ENCODE measurements at places on chromosomes 13 and 19.

GRCh38 chr13:108769213-108770070, 140.0 kb downstream of the MYO16 start:
- DNase-seq: no peak

GRCh38 chr13:113566227-113566561, 18.4 kb upstream of the TFDP1 start:
- DNase-seq: no peak

- peak; percentile 88 for DNase-seq
Measured at GRCh38 chr19:13917888-13918406, 11.9 kb downstream of the CC2D1A start.

- no peak for DNase-seq
Measured at GRCh38 chr19:3457528-3458228, 22.6 kb downstream of the SMIM24 start.

GRCh38 chr13:101211261-101211660, 205.0 kb downstream of the NALCN start:
- no peak for DNase-seq

DNA sequence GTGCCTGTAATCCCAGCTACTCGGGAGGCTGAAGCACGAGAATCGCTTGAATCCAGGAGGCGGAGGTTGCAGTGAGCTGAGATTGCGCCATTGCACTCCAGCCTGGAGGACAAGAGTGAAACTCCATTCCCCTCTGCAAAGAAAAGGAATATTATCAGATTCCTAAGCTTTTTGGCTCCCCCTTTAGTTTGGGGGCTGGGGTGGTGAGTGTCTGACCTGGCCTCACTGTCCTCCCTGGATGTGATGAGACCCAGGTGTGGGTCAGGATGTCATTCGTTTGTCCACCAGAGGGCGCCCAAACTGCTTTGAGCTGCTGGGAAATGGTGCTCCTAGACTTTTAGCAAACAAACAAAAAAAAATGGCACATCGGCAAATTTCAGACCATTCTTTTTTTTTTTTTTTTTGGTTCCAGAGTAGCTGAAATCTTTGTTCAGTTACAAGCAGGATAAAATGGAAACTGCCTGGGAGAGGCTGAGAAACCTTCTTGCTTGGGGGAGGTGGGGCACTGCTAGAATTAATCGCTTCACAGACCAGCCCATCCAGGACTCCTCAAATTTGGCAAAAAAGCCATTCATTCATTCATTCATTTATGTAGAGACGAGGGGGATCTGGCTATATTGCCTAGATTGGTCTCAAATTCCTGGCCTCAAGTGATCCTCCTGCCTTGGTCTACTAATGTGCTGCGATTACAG, 29.4 kb downstream of the SPC24 start:
- DNase-seq: peak; percentile 73

DNA sequence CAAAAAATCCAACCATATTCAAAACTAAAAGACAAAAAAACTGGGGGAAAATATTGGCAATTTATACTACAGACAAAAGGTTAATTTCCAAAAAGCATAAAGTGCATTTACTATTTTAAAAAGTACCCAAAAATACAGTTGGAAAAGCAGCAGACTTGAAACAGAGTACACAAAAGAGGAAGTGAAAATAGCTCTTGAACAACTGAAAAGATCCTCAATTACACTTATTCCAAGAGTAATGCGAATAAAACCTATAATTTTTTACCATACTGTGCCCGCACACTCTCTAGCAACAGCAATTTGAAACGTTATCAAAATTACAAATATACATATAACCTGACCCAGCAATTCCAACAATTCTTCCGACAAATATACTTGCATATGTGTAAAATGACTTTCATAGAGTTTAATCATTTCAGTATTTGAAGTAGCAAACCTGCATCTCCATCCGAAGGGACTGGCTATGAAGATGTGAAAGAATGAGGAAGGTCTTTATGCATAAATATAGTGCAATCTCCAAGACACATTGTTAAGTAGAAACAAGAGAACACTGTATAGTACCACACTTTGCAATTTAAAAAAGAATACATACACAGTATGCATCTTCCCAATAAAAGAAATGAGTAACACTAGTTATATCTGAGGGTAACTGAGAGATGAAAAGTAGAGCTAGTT, 25.4 kb downstream of the ALG5 start:
- DNase-seq: no peak

- DNase-seq: no peak
Measured at GRCh38 chr13:44306371-44307192, 67.0 kb upstream of the SERP2 start.

DNA sequence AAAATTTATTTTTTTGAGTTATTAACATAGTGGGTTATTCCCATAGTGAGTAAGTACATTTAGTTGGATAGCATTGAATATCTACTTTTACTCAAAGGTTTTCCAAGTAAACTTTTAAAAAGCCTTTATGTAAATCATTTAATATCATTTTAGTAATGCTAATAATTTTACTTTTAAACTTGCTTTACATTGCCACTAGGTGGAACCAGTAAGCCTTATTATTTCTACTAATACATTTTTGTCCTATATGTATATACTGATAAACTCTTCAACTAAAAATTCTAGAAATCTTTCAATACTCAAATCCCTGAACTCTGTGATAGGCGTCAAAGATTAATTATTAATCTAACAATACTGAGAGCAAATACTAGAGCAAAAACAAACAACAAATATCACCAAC, 1709.2 kb upstream of the PCDH20 start:
- no peak for DNase-seq

GRCh38 chr13:39787086-39787487, 131.6 kb downstream of the COG6 start:
- DNase-seq: no peak

GRCh38 chr19:10719466-10719961, 1.6 kb downstream of the DNM2 start:
- no peak for DNase-seq

- DNase-seq: no peak
Measured at GRCh38 chr13:68261105-68261504, 1031.0 kb upstream of the PCDH9 start.

GRCh38 chr13:51912091-51912490, 50.3 kb downstream of the CCDC70 start:
- no peak for DNase-seq

DNA sequence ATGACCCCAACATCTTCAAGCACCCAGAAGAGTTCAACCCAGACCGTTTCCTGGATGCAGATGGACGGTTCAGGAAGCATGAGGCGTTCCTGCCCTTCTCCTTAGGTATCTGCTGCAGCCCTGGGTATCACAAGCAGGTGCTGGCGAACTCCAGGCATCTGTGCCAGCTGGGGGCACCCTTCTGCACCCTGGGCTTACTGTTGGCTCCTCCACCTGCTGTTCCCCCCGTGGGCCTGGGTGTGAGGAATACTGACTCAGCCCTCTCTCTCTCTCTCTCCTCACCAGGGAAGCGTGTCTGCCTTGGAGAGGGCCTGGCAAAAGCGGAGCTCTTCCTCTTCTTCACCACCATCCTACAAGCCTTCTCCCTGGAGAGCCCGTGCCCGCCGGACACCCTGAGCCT, 13.0 kb downstream of the CYP2S1 start:
- no peak for DNase-seq

DNA sequence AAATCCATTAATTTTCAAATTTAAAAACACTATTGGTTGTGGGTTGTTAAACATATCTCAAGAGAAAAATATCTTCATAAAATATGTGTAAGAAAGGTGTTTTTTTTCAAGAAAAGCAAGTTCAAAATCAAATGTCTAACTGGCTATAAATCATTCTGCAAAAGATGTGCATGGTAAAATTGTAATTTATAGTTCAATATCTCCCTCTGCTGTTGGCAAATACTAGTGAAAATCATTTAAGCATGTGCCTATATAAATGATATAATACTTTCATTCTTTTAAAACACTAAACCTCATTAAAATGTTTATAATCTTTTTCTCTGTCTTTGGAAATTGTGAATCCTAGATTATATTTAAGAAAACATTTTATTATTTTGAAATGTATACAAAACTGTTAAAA, 17.2 kb upstream of the SLITRK6 start:
- DNase-seq: no peak

DNA sequence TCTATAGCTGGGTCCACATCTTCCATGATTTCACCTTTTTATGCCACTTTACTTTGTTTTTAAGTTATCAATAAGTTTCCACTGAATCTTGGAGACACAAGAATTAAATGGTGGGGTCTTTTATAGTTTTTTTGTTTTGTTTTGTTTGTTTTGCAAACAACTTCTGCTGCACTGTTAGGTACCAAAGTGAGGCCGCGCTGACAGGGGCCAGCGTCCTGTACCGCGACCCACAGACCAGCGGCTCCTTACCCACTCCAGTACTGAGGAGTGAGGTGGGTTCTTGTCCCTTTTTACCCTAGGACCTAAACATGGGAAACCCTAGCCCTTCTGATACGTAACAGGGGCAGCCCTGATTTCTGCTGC, 75.8 kb upstream of the MCF2L start:
- no peak for DNase-seq

GRCh38 chr13:39047560-39047959, 9.3 kb downstream of the NHLRC3 start:
- DNase-seq: no peak

Measured in right lobe of liver (tissue), 6 donors.